ENCODE measurements at places on chromosomes 12 and 14.

- no peak overlapping the region for H3K27ac ChIP-seq
- H3K4me3 ChIP-seq = no peak overlapping the region
- H3K27me3 ChIP-seq = no peaks in the 10 kb centered on the region
- DNase-seq = no peak
- H3K36me3 ChIP-seq = peaks cover 4% of the 10 kb centered on the region
These were observed 77.5 kb downstream of the ACACB start for GRCh38 chr12:109193896-109194295.

DNA sequence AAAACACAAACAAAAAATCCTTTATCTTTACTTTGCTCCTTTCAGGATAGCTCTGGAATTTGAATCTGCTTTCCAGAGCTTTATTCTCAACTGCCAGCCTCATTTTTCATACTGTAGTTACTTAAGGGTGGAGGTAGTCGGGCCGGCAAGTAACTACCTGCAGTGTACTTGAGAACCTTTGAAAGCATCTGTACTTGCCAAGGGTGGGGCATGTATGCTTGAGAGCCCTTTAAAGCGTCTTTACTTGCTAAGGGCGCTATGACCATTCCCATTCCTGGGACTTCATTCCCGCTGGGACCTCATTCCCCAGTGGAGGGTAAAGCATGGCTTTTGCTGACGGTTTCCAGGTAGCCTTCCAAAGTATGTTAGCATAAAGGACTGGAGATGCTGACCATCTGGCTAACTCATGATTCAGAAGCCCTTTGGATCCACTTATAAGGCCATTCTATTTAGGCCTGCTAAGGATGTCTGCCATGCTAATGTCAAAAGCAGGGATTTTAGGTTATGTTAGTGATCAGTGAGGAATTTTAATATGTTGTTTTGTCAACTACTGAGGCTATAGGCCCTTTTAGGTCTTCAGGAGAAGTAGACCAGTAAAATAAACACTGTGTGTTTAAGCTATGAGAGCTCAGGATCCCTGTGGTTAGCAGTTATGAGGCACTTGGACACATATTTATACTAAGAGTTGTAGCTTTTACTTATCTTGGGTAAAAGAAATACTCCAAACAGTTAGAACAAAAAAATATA is 74.9 kb downstream of the CRADD start:
- no peak for DNase-seq
- H3K36me3 ChIP-seq = no peaks in the 10 kb centered on the region
- no peak overlapping the region for H3K4me3 ChIP-seq
- H3K27me3 ChIP-seq = no peaks in the 10 kb centered on the region

GRCh38 chr12:2832550-2833127 is 2.2 kb downstream of the NRIP2 start:
- H3K27ac ChIP-seq = no peak overlapping the region
- H3K4me1 ChIP-seq = peaks cover 4% of the 10 kb centered on the region
- peaks cover 5% of the 10 kb centered on the region for H3K36me3 ChIP-seq
- no peaks in the 10 kb centered on the region for H3K27me3 ChIP-seq
- DNase-seq = no peak

DNA sequence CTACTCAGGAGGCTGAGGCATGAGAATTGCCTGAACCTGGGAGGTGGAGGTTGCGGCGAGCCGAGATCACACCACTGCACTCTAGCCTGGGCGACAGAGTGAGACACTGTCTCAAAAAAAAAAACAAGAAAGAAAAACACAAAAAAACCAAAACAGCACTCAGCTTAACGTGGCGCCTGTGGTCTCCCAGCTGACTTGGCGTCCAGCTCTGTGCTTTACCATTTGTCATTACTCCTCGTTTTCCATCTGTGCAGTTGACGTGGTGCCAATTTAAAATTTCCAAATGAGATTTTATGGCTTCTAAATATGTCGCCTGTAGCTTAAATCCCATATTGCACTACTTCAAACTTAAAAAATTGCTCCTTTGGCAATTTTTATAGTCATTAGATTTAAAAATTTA is 2.0 kb downstream of the MGP start:
- H3K27me3 ChIP-seq = no peaks in the 10 kb centered on the region
- no peak for DNase-seq
- H3K36me3 ChIP-seq = peaks cover 2% of the 10 kb centered on the region
- H3K4me1 ChIP-seq = peaks cover 9% of the 10 kb centered on the region

DNA sequence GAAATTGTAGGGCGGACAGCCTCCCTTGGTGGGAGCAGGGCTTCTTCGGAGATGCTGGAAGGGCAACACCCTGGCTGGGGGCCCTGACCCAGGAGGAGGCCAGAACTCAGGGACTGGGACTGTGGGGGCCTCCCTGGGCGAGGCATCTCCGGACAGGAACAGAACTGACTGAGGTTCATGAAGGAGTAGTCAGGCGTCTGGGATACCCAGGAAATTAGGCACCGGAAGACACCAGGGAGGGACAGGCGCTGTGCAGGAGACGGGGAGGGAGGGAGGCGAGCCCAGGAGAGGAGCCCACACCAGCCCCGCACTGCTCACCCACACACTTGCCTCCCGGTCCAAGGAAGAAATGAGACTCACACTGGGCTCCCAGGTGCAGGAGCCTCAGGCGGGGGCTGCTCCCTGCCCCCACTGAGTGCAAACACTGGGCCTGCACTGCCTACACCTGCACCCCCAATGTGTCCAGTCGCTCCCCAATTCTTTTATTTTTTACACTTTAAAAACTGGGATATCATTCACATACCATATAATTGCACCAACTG is 262.6 kb upstream of the SFSWAP start:
- H3K4me3 ChIP-seq = no peak overlapping the region
- no peaks in the 10 kb centered on the region for H3K27me3 ChIP-seq
- no peak for DNase-seq
- no peaks in the 10 kb centered on the region for H3K4me1 ChIP-seq

DNA sequence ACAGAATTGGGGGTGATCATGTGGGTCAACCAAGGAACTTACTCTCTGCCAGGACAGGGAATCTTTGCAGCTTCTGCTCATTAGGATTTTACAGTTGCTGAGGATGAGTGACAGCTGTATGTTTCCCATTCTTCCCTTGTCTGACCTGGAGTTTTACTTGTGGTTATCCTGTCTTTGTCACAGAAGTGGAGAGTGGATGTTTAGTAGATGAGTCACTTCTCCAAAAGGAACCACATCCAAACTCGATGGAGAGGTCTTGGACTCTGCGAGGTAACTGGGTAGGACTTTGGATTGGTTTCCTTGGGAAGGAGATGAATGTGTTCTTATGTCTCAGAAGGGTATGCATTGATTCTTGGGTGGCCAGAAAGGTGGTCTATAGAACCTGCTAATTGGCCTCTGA is 53.8 kb upstream of the USP44 start:
- no peak overlapping the region for H3K27ac ChIP-seq
- no peaks in the 10 kb centered on the region for H3K36me3 ChIP-seq
- DNase-seq = no peak
- H3K4me1 ChIP-seq = no peaks in the 10 kb centered on the region
- no peak overlapping the region for H3K4me3 ChIP-seq

DNA sequence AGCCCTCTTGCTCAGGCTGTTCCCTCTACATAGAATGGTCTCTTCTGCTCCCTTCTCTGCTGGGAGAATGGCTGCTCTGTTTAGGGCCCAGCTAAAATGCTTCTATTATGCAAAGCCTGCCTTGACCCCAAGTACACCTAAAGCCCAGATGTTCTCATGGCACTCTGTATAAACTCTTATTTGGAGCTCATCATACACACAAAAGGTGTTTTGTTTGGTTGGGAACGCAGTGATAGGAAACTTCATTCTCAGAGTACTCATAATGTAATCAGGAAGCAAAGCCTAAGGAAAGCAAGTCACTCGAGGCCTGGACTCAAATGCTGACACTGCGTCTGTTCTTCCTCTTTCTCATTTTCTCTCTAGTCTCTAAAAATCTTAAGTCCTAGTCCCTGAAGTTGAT is 38.2 kb upstream of the SYCP3 start:
- H3K27ac ChIP-seq = no peak overlapping the region
- no peaks in the 10 kb centered on the region for H3K27me3 ChIP-seq
- H3K36me3 ChIP-seq = peaks cover 4% of the 10 kb centered on the region
- H3K4me3 ChIP-seq = no peak overlapping the region

GRCh38 chr12:122908915-122909314 is 13.0 kb upstream of the VPS37B start:
- DNase-seq = no peak
- H3K4me3 ChIP-seq = no peak overlapping the region
- H3K27me3 ChIP-seq = no peaks in the 10 kb centered on the region
- H3K4me1 ChIP-seq = peaks cover 7% of the 10 kb centered on the region
- H3K36me3 ChIP-seq = no peaks in the 10 kb centered on the region
- no peak overlapping the region for H3K27ac ChIP-seq

- H3K4me1 ChIP-seq = peaks cover 11% of the 10 kb centered on the region
- H3K27me3 ChIP-seq = no peaks in the 10 kb centered on the region
- DNase-seq = no peak
These were observed 38.0 kb downstream of the PTGER2 start for GRCh38 chr14:52352061-52352491.

DNA sequence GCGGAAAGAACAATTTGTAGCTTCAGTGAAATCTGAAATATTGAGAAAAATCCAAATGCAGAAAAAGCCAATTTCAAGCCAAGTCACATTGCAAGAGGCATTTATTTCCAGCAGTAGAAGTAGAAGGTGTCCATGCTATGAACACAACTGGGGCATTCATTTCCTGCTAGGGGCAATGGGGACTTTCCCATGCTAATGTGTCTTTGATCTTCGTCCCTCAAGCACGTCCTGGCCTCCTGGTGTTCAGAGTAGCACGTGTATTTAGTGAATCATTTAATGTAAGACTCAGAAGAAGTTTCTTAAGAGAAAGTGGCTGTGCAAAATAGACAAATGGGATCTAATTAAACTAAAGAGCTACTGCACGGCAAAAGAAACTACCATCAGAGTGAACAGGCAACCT is 267.9 kb downstream of the TMEM132C start:
- H3K36me3 ChIP-seq = no peaks in the 10 kb centered on the region
- H3K27ac ChIP-seq = no peak overlapping the region
- no peak overlapping the region for H3K4me3 ChIP-seq
- H3K4me1 ChIP-seq = no peaks in the 10 kb centered on the region
- no peak for DNase-seq

DNA sequence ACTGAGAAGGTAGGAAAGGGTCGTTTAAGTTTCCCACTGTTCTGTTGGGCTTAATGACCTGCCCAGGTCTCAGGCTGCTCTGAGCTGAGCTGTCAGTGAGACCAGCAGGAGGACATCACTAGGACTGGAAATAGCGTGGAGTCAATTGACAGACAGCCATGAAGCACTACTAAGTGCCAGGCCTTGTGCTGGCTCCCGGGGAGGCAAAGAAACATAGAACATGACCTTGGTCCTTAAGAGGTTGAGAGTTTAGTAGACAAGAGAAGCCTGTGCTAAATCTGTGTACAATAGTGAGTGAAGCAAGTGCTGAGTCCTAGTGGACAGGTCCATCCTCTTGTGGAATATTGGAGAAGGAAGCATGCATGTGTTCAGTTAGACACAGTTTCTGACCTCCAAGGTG is 239.2 kb downstream of the CACNA1C start:
- DNase-seq = no peak
- H3K4me3 ChIP-seq = no peak overlapping the region
- H3K36me3 ChIP-seq = no peaks in the 10 kb centered on the region
- no peaks in the 10 kb centered on the region for H3K27me3 ChIP-seq

Data from SK-N-SH (cell line).